ENCODE measurements at places on chromosomes 7 and 10.

DNA sequence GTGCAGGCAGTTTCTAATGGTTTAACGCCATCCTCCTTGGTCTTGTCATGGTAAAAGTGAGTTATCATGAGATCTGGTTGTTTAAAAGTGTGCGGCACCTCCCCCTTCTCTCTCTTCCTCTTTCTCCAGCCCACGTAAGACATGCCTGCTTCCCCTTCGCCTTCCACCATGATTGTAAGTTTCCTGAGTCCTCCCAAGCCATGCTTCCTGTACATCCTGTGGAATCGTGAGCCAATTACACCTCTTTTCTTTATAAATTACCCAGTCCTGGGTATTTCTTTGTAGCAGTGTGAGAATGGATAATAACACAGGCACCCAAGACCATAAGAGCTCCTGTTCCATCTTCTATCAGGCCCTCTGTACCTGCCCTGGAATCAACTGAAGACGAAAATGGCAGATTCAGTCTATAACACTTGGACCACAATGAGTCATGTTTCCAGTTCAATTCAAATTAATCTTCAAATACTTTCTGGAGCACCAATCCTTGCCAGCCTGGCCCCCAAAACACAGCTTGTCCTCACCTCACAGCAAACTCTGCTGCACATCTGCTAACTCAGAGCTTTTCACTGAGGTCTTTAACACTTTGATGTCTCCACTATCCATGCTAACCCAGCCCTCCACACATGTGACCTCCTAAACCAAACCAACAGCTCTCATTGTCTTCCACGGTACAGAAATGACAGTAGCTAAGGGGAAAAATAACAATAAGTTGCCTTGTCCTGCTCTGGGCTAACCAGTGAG is 73.2 kb downstream of the SFMBT2 start:
- DNase-seq = peak; percentile 18

GRCh38 chr7:129845972-129846327 is 106.8 kb downstream of the UBE2H start:
- no peak for DNase-seq

GRCh38 chr7:107816011-107816566 is 13.1 kb upstream of the SLC26A3 start:
- DNase-seq = no peak

DNA sequence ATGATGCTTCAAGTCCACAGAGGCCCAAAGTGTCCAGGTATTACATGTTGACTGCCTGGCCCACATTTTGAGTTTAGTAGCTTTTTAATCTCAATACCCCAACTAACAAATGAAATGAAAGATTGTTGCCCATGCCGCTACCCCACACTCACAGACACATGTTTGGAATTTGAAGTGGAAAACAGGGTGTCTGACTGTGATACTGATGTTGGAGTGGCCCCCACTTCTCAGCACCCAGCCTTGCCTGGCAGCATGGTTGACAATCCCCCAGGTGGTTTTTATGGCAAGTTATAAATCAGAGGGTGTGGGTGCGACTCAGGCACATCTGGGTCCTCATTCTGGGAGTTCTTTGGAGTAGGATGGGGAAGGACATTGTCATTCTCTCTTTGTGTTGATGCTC is 314.7 kb upstream of the ZNF32 start:
- no peak for DNase-seq

DNA sequence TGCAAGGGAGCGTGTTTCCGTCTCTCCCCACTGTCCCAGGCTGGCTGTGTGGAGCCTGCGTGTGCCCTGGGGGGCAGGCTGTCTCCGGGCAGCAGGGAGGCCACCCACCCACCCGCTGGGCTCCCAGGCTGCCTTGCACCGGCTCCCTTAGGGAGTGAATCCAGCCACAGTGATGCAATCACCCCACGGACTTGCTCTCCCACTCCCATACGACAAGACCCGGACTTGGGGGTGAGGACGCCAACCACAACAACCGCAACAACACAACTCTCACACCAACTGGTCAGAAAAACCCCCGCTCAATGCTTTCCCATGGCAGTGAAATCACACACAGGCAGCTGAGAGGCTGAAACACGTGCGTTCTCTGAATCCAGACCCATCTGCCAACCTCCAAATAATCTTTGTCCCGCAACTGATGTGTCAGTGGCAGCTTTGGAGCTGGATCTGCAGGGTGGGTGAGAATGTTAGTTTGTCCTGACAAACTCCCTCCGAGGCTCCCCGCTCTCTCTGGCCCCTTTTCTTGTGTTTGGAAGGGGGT is 62.7 kb upstream of the DDC start:
- DNase-seq = no peak

DNA sequence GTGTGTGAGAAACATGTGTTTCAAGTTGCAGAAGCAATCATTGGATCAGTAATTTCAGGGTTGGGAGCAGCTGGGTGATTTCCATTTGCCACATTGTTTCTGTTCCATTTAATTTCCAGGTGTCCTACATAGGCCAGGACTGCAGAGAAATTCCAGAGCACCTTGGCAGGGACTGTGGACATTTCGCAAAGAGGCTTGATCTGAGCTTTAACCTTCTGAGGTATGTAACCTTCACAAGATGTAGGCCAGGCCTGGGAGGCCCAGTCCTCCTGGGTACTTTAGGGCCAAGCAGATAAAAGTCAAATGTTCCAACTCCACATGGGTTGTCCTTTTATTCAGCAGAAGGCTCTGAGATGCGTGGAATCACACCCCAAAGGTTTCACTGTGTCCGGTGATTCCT is 6.9 kb downstream of the LRMDA start:
- DNase-seq = no peak

DNA sequence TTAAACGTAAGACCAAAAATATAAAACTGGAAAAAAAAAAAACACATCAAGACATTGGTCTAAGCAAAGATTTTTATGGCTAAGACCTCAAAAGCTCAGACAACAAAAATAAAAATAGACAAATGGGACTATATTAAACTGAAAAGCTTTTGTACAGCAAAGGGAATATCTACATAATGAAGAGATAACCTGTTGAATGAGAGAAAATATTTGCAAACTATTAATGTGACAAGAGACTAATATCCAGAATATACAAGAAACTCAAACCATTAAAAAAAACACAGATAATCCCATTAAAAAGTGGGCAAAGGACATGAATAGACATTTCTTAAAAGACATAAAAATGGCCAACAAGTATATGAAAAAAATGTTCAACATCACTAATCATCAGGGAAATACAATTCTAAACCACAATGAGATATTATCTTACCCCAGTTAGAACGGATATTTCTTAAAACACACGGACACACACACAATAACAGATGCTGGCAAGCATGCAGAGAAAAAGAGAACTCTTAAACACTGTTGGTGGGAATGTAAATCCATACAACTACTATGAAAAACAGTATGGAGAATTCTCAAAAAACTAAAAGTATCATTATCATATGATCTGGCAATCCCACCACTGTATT is 28.8 kb downstream of the CNOT4 start:
- no peak for DNase-seq

GRCh38 chr10:44991571-44991970 is 9.2 kb upstream of the ZNF22 start:
- DNase-seq = no peak

DNA sequence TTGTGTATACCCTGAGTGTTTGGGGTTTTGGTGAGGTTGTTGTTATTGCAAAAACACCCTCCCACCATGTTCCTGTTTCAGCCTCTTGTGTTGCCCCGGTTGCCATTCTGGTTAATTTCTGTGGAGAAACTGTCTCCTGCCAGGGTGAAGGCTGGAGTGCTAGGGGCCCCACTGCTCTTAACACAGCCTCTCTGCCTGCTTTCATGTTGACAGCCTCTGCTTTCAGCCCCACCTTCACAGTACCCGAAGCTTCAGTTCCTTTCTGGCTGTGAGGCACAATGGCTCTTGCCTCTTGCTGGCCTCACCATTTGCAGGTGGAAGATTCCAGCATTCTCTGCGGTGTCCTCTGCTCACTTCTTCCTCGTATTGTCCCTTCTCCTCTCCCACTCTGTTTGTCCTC is 19.2 kb downstream of the SLC18A2 start:
- no peak for DNase-seq

DNA sequence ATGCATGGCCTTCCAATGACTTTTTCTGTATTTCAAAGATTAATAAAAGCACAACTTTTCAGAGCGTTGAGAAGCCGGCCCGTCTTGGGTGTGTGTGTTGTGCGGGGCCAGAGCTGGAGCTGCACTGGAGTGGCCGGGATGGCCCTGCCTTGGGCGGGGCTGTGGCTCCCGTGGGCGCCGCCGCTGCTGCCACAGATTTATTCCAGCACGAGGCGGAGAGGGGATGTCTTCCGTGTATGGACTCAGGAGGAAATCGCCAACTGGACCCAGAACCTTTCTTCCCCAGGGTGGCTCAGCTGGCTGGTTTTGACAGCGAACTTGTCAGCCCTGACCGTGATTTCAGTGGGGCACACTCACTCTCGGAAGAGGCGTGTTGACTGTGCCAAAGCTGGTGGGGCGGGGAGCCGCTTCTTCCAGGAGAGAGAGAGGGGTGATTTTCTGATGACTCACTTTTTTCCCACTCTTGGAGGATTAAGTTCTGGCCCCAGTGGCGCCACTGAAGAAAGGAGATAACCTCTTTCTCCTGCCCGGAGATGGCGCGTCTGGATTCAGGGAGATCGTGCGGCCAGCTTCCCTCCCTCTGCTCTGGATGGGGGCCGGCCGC is 72.4 kb downstream of the DNAJB6 start:
- DNase-seq = no peak

DNA sequence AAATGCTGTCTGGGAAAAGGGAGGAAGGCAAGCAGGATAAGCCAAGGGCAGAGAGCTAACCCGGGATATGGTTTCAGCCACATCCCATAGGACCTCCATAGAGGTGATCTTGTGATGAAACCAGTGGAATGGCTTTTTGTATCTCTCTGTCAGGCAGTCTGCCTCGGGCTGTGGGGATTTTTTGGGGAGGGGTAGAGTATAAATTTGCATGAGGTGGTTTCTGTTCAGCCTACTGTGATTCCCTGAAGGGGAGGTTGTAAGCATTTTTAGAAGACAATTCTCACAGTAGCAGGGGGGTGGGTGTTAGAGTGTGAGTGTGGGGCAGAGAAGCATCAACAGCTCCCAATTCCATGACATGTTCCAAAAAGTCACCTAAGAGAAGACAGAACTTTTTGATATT is 11.8 kb downstream of the OR9A2 start:
- no peak for DNase-seq

- DNase-seq = no peak
Observed at GRCh38 chr7:1842321-1843221, 172.5 kb downstream of the ELFN1 start.

- DNase-seq = peak; percentile 38
Observed at GRCh38 chr10:132836832-132837540, 51.0 kb upstream of the NKX6-2 start.

DNA sequence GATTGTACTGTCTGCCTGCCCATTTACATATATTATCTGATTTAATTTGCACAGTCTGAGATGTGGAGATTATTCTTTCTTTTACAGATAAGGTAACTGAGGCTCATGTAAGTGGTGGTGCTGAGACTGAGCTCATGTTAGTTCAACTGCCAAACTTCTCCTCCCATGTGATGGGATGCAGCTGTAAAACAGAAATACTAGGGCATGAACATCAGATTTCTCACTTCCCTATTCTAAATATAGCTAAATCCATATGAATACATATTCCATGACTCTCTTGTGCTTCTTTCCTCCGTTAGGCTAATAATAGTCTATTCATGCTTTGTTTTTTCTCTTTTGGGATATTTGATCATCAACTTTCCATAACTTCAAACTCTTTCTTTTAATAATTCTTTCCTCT is 84.7 kb downstream of the PTPRZ1 start:
- no peak for DNase-seq

GRCh38 chr7:78139335-78139734 is 340.8 kb downstream of the PHTF2 start:
- no peak for DNase-seq

DNA sequence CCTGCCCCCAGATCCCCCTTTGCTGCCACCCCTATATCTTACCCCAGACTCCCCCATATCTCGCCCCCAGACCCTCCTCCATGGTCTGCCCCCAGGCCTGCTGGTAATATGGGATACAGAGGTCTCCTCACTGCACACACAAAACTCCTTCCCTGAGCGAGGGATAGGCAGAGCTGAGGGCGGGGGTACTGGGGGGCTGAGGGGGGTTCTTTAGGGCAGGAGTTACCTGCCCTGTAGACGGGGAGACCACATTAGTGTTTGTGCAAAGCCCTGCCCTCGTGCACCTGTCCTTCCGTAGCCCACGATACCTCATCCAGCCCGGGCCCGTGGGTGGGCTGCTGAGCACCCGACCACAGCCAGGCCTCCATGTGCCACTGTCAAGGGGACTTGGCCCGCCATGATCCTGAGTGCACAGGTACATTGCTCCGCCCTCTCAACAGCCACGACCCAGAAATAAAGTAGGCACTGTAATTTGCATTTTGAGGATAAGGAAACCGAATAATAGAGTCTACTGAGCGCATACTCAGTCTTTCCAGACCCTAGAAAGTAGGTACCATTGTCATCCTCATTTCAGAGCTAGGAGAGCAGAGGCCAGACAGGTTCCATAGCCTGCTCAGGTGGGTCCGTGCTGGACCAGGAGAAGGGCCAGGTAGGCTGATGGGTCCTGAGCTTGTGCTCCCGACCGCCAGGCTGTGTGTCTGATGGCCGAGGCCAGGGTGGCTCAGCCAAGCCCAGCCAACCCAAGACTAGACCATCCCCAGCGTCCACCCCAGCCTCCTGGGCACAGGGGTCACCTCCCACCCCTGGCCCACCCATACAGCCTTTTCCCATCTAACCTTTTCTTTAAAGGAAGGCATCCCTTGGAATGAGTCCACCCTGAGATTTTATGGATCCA is 115.2 kb downstream of the LHPP start:
- no peak for DNase-seq

GRCh38 chr10:8543361-8544056 is 489.0 kb downstream of the GATA3 start:
- no peak for DNase-seq

- no peak for DNase-seq
Observed at GRCh38 chr10:62856021-62856420, 39.9 kb upstream of the EGR2 start.

GRCh38 chr7:3039787-3040186 is 3.9 kb downstream of the CARD11 start:
- DNase-seq = no peak

- DNase-seq = no peak
Observed at GRCh38 chr10:103510791-103511752, 17.6 kb downstream of the NEURL1 start.

DNA sequence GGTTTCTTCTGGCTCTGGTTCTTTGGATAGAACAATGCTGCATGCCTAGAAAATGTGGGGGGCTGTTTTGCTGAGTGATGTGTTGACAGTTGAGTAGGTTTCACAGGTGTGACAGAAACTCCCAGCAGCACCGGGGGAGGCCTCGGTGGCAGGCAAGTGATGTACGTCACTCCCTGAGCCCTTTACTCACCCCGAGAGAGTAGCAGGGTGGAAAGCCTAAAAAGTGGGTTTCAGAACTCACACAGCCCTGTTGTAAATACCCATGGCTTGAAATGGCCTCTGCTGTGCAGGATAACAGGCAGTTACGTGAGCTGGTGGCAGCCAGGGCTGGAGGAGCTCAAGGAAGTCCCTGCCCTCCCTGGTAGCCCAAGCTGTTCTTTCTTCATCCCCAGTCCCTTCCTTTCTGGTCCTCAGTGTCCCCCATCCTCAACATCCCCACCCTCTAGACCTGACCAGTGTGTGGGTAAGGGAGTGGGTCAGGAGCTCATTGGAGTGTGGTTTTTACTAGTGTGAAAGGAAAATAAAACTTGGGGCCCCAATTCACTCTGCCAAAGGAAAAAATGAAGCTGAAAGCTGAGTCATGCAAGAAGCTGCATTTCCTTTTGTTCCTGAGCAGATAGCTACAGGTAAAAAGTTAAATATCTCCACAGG is 258.1 kb downstream of the STK31 start:
- no peak for DNase-seq
